Spinal cord (tissue), 10 donors: ENCODE measurements at places on chromosomes 7 and 10.

GRCh38 chr7:101386558-101387231 is 24.0 kb downstream of the COL26A1 start:
- no peak for DNase-seq

DNA sequence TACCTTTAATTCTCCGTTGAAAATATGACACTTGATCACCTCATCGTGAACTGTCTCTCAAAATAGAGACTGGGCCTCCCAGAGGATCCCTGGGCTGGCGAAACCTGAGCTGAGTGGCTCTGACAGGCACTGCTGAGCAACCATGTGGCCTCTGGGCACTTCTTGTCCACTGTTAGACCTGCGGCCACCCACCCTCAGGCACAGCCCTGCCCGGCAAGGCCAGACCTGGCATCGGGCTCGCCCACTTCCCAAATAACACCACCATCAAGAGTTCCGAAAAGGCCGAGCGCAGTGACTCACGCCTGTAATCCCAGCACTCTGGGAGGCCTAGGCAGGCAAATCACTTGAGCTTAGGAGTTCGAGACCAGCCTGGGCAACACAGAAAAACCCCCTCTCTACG is 82.5 kb downstream of the COBL start:
- no peak for DNase-seq

DNA sequence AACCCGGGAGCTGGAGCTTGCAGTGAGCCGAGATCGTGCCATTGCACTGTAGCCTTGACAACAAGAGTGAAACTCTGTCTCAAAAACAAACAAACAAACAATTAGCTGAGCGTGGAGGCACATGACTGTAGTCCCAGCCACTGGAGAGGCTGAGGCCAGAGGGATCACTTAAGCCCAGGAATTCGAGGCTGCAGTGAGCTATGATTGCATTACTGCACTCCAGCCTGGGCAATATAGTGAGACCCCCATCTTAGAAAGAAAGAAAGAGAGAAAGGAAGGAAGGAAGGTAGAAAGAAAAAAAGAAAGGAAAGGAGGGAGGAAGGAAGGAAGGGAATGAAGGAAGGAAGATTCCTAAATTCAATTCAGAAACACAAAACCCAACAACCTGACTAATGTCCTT is 141.3 kb upstream of the TNRC18 start:
- no peak for DNase-seq

DNA sequence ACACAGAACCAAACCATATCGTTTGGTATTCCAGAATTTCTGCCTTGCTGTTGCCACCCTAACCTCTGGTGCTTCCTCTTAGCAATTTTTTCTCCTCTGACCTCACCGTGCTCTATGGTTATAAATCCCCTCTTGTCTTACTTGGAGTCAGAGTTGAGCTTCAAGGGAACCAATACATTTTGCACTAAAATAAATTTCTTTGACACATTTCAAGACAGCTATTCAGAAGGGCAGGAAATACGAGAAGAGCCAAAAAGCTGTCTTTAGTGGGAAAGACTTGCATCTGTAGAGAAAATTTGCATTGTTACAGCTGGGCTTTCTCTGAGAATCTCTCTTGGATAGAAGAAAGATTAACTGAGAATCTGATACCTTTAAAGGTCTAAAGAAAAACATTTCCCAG is 14.5 kb upstream of the AKR1C2 start:
- DNase-seq = no peak

DNA sequence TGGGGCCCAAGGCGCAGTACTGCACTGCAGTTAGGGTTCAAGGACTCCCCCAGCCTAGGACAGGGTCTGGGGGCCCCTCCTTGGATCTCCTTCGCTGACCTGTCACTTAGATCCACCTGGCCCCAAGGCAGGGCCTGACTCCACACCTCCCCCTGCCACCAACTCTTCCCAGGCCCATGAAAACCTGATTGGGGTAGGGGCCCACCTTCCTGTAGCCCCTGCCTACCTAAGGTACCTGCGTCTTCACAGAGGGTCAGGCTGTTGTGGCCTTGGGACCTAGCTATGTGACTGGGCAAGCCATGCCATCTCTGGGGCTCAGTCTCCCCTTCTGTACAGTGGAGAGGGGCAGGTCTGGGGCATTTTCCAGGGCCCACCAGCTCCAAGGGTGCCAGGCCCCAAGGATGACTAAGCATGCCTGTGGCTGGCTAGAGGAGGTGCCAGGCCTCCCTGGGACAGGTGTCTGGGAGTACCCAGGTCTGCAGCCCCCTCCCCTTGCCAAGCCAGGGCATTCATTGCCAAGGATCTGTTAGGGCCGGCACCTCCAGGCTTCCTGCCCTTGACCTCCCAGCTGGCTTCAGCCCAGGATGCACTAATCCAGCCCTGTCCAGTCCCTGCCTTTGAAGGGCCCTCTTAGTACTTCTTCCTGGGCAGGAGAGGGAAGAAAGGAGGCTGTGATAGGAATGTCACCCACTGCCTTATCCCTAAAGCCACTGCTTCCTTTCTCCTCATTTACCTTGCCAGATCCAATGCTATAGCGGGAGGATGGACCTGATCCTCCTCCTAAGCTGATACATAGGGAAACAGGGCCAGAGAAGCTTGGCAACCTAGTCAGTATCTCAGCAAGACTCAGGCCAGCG is 1.3 kb downstream of the LIMK1 start:
- no peak for DNase-seq

- DNase-seq = no peak
Observed at GRCh38 chr7:47415318-47416212, 166.3 kb downstream of the TNS3 start.

GRCh38 chr7:16668978-16669377 is 23.0 kb downstream of the BZW2 start:
- DNase-seq = no peak

DNA sequence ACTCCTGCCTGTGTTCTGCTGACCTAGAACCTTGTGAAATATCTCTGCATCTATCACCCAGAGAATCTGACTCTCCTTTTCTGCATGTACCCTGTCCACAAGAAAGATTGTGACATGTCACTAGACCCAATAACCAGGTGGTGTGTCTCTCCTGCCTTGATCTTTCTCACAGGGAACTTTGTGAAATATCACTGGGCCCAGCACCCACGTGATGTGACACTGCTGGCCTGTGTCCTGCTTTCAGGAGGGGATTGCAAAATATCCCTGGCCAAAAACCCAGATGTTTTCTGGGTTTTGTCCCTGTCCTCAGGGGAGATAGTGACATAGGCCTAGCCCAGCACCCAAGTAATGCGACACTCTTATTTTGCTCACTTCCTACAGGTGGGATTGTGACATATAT is 10.1 kb upstream of the ZNF107 start:
- DNase-seq = no peak

DNA sequence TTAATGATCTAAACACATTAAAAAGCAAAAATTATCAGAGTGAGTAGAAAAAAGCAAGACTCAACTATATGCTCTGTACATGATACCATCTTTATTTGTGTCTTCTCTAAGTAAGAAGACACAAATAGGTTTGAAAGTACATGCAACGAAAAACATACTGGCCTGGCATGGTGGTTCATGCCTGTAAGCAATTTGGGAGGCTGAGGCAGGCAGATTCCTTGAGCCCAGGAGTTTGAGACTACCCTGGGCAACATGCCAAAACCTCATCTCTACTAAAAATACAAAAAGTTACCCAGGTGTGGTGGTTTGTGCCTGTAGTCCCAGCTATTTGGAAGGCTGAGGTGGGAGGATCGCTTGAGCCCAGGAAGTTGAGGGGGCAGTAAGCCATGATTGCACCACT is 78.1 kb upstream of the TOMM7 start:
- DNase-seq = no peak

DNA sequence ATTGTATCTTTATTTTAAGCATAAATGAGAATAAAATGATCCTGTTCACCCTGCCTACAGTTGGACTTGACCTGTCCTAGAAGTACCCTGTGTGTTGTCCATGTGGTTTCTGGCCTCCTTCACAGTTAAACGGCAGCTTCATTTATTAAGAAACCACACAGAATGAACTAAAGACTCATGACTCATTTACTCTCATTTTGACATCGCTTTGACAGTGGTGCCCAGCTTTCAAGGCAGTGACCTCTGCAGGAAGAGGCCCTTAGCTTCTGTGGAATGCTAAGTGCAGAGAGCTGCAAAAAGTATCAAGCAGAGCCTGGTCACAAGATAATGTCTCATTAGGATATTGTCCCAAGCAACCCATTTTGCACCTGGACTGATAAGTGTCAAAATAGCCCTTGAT is 93.4 kb downstream of the AVL9 start:
- DNase-seq = no peak

DNA sequence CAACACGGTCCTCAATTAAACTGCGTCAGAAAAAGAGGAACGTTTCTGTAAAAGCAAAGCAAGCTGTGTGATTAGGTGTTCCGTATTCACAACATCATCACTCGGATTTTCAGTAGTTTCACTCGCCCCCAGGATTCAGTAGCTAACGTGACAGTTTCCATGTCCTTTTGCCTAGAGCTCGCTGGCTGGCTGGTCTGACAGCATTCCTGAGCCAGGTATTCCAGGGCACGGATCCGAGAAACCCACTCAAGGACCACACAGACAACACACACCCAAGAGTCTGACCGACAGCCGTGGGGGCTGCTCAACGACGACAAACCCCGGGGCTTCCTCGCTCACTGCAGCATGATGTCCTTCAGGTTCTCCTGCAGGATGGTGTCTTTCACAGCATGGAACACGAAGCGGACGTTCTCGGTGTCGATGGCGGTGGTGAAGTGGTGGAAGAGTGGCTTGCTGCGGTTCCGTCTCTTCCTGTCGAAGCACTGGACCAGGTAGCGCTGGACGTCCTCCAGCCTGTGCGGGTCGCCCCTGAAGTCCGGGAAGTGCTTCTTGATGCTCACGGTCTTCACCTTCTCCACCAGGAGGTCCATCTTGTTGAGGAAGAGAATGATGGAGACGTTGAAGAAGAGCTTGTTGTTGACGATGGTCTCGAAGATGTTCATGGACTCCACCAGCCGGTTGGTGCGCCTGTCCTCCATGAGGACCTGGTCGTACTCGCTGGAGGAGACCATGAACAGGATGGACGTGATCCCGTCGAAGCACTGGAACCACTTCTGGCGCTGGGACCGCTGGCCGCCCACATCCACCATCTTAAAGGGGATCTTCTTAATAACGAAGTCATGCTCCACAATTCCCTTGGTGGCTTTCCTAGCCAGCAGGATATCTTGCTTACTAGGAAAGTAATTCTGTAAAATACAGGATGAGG is 43.1 kb downstream of the AMZ1 start:
- no peak for DNase-seq

DNA sequence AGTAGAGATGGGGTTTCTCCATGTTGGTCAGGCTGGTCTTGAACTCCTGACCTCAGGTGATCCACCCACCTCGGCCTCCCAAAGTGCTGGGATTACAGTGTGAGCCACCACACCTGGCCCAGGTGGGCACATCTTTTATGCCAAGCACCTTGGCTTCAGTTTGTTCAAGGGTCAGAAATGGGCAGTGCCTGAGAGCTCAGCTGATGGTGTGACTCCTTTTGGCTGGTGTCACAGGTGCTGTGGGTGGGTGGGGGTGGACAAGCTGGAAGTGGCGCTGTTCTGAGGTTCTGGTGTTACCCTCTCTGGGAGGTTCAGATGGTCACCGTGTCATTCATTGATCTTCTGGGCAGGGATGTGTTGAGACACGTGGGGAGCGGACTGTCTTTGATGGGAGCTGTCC is 11.5 kb downstream of the ADCY1 start:
- DNase-seq = no peak

- no peak for DNase-seq
Observed at GRCh38 chr7:7164591-7164990, 17.8 kb upstream of the C1GALT1 start.

- no peak for DNase-seq
Observed at GRCh38 chr10:102453502-102453901, 2.2 kb upstream of the C10orf95 start.

GRCh38 chr10:78739444-78740053 is 329.2 kb upstream of the ZMIZ1 start:
- DNase-seq = no peak

DNA sequence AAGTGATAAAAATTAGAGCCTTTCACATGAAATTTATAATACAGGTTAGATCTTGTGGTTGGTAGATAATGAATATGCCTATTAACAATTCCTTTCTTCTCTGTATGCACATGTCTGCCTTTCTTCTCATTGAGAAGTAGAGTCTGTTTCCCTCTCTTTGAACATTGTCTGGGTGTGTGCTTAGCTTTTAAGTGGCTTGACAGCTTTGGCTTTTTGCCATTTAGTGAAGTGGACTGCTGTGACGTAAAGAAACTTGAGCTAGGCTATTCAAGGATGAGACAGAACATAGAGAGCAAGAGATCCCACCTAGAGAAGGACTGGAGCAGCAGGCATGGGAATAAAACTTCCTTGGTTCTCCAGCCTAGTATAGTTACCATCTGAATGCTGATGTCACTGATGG is 996.7 kb upstream of the CELF2 start:
- no peak for DNase-seq

DNA sequence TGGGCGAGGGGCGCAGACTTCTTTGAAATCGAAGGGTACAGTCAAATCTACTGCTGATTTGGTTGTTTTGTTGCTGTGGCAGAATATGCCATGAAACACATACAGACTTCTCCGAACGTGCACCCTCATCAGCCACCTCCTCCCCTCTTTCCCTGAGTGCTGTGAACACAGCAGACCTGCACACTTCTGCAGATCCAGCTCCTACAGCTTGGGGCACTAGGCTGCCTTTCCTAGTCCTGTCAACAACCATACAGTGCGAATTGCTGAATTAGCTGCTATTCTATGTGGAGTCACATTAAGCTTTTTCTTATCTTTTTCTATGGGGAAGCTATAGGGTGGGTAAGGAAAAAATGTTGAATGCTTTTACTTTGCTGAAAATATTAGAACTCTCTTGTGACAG is 57.5 kb downstream of the COL17A1 start:
- DNase-seq = no peak

GRCh38 chr10:72283131-72283530 is 9.4 kb downstream of the DDIT4 start:
- DNase-seq = no peak

GRCh38 chr7:464454-465401 is 54.9 kb downstream of the PDGFA start:
- no peak for DNase-seq

DNA sequence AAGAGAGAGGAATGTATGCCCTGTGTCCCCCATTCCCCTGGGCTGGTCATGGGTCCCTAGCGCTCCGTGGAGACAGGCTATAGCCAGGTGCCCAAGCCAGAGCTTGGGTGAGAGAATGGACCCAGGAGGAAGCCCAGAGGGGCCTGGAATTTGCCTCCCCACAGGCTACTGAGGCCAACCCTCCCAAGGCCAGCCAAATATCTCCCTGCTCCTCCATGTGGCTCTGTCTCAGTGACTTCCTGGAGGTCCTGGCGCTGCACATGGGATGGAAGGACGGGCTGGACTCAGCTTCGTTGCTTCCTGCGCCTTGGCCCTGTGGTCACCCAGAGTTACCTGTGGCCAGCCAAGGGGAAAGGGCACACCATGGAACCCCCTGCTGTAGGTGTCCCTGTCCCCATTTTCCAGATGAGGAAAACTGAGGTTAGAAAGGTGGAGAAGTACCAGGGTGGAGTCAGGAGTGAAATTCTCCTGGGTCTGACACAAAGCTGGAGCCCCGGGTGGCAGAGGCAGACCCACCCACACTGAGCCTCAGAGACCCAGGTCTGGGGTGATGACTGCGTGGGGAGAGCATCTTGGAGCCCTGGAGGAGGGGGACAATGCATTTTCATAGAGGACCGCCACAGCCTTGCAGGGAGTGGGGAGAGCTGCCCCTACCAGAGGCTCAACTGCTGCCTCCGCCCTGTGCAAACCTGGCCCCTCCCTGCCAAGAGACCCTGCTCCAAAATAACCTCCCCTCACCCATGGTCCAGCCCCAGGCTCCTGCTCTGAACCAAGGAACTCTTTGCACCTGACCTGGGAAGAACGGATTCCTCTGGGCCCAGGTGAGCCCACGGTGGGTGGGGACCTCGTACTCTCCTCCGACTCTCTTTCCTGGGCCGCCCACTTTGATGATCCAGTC is 42.6 kb downstream of the TMEM270 start:
- no peak for DNase-seq
